ENCODE measurements at places on chromosomes 7 and 10.

- DNase-seq, result no peak
These were observed 35.8 kb downstream of the LAMB4 start for GRCh38 chr7:108094346-108094745.

DNA sequence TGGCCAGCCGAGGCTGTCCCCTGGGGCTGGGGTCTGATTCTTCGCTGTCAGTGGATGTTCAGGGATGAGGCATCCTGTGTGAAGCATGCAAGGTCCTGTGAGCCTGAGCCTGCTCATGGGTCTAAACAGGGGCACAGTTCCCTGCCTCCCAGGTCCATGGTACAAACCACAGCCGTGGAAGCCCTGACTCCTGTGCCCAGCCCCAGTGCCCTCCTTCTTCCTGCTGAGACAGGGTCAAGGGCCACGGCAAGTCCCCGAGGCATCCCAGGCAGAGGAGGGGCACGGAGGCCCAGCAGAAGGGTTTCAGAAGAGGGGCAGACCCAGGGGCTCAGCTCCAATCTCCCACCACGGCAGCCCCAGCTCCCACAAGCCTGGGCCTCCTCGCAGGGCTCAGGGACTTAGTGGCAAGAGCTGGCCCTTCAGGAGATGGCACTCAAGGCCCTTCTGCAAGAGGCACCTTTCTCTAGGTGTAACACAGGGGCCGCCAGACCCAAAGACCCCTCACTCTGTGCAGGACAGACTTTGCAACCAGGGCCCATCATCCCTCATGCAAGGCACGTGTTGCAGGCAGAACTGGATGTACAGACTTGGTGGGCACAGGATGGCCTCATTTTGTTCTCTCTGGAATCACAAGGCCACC lies 248.8 kb downstream of the TCERG1L start:
- DNase-seq, result no peak

- no peak for DNase-seq
These were observed 59.2 kb downstream of the DENND2A start for GRCh38 chr7:140581411-140581810.

- DNase-seq, result no peak
These were observed 14.0 kb downstream of the CYP3A7 start for GRCh38 chr7:99720800-99721595.

DNA sequence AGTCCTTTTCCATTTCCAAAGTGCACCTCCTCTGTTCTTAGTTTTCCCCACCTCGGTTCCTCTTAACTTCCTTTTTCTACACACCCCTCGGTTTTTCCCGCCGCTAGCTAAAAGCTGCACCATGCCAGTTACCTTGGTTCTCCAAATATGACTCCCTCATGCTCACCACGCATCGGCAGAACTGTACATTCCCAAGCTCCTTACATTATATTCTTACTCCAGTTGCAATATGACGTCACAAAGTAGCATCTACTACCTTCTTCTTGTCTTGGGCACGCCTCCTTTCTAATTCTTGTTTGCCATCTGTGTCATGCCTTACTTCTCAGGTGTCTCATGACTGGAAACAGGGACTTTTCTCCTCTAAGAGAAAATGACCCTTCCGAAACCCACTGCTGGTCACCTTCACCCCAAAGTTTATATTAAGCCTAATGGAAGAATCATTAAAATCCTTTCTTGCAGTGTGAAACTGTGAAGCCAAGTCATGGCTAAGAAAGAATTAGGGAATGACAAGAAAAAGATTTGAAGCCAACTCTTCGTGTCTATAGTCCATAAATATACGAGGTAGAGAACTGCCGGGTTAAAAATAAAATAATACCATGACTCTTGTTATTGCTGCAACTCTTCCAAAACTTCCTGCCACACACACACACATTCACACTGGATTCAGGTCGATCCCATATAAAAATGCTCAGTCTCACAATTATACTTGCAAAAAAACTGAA lies 1.7 kb downstream of the ESYT2 start:
- DNase-seq, result no peak

GRCh38 chr10:51085204-51085603 lies 10.9 kb downstream of the PRKG1 start:
- DNase-seq, result no peak

DNA sequence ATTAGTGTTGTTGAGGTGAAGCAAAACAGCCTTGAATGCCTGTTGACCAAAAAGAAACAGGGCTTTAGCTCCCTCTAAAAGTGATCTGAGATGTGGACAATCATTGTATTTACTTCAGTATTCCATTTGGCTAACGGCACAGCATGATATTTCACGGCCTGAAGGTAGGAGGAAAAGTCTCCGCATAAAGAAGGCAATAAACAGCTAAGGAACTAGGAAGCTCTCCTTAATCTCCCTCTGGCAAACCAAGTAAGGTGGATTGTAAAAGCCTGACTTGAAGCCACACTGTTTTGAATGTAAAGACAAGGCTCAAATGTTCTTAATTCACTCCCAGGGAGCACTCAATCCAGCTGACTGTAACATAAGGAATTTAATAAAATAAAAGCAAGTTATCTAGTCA lies 160.0 kb upstream of the ZNF804B start:
- no peak for DNase-seq

DNA sequence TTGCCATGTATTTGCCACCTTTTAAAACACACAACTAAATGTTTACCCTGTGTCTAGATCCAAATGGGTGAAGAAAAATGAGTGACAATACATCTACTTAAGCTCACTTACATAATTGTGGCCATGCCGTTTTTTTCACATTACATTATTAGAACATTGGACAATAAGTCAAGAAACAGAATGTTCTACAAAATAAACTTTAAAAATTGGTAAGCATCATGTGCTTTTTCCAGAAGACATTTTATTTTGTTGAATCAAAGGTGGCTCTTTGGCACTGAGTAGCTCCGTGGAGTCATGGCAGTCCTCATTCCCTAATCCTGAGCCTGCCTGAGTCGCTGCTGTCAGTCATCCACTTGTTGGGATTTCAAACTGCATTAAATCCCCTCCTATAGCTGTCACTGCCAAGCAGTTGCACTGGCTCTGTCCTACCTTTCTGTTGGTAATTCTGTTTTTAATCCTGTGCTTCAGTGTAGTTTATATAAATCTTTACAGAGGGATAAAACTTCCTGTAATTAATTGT lies 32.3 kb downstream of the CAV1 start:
- no peak for DNase-seq

DNA sequence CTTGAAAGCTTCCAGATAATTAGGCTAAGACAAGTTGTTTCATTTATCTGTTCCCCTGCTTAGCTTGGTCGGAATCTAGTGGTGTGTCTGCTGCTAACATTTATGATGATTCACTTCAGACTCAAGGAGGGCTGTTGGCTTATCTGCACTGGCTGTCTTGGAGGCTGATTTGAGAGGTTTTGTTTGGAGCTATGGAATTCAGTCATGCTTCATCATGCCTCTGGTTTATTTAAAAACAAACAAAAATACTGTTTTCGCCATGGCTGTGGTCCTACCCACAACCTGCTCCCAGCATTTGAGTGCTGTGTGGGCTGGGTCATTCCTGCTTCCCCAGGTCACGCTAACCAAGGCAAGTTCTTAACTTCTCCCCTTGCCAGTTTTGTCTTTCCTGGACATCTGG lies 11.7 kb upstream of the ARPC1B start:
- DNase-seq, result peak; percentile 90

DNA sequence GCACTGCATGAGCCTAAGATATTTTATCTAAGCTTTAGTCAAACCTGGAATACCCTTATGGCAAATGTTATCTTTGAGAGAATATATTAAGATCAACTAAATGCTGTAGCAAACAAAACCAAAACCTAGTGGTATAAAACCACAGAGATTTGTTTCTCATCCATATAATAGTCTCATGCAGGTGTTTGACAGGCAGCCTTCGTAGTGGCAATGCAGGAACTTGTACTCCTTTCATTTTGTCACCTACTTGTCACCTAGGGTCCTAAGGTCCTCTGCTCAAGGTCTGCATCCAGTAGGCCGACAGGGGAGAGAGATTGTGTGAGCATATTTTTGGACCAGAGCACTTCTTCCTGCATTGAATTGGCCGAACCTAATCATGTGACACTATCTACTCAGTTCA lies 352.6 kb downstream of the GPR37 start:
- no peak for DNase-seq

DNA sequence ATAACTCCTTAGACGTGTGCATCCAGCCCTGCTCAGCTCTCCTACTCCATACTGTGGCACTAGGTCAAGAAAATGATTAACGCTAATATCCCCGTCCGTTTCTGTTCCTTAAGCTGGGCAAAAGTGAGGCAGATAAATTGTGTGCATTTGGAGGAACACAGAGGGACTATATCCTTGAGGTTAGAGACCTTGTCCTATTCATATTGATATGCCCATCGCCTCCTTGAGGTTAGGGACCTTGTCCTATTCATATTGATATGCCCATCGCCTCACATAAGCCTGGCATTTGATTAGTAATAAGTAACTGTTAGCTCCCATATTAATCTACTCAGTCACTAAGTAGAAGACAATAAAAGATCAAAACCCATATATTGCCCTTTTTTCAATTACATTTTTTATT lies 12.9 kb upstream of the TAX1BP1 start:
- no peak for DNase-seq

- DNase-seq, result no peak
These were observed 225.6 kb downstream of the PTPRN2 start for GRCh38 chr7:158362001-158362400.

All from hepatic stellate cell (primary cell).